M059J (cell line): ENCODE measurements at places on chromosomes 6 and 20.

DNA sequence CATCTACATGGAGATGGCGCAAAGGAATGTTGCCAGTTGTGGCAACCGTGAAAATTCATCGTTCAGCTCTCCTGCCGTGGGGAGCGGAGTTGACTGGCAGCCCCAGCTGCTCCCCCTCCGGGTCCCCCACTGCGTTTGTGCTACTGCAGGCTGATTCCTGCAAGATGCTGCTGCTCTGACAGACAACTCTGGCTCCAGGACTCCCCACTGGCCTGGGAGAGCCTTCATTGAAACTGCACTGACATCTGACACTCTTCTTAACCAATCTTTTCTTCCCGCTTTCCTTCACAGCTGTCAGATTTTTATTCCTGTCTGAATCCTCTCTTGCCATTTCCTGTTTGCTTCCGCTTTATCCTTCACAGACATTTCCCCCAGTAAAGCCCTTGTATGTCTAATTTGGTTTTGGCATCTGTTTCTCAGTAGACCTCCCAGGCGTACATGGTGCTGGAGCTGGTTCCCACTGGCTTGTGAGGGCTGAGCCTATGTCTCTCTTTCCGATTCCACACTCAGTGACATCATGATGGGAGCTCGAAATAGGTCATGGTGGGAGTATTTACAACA lies 9.5 kb upstream of the ATRN start:
- no peak for DNase-seq

DNA sequence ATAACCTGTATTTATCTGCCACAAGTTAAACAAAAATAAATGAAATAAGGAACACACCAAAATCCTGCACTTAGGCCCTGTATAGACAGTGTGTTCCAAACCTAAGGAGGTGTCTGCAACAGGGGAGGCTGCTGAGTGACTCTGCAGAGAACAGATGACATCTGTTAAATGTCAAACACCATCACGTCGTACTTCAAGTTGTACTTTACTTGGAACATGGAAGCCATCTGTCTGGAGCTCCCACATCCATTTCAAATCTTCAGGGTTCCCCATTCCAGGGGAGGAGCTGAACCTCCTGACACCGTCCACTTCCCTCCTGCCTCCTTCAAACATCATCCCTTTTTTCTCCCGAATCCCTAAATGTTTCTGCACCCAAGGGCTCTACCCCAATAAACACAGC lies 1.8 kb upstream of the MAP7 start:
- no peak for DNase-seq

DNA sequence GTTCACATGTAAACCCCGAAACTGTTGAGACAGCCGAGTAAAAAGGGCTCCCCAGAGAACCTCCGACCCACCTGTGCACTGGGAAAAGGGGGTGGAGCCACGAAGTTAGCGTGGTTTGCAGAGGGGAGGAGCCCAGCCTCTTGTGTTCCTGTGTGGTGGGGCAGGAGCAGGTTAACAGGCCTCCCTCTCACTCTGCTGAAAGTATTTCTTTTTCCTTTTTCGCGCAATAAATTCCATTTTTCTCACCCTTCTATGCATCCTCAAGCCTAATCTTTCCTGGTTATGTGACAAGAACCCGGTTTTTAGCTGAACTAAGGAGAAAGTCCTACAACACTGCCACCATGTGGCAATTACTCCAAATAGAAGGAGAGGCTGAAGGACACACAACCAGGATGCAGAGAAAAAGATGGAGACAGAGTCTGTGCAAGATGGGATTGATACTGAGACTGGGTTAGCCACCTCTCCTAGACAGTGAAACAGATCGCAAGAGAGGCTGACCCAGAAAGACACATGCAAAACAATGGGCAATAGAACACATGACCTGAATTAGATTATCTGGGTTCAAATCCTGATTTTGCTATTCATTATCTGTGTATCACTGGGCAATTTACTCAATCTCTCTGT lies 168.7 kb upstream of the PRSS16 start:
- DNase-seq = peak; percentile 77

GRCh38 chr6:140032189-140032588 lies 657.7 kb upstream of the CITED2 start:
- peak; percentile 45 for DNase-seq

DNA sequence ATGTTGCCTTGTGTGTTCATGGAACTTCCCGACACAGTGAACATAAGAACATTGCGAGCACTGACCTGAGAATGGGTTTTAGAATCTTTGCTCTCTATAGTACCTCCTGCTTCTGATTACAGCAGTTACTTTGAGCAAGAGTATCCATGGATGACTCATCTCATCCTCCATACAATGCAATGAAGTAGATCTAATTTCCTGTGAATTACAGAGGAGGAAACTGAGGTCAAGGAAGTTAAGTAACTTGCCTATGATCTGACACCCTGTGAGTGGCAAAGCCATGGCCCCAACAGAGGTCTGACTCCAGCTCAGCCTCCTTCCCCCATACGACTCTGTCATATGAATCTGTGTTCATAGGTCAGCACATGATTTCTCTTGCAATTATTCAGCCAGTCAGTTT lies 518.1 kb downstream of the TFAP2A start:
- peak; percentile 17 for DNase-seq
